ENCODE measurements at places on chromosomes 2 and 18. TPM values are rescaled to one million over a fixed set of nuclear protein-coding genes. Genes with fewer than 3 reads are reported as not detected.
A peak's percentile ranks its signal among the peaks of the same experiment; 100 is the strongest.

Gene POMC
- 9.2 TPM for total RNA-seq

Gene C2orf92
- total RNA-seq = 1.2 TPM

Gene SPEG
- 103 TPM for total RNA-seq

Gene CIB4
- not detected for total RNA-seq

Gene COLEC11
- total RNA-seq = 2.9 TPM

Gene ALK
- total RNA-seq = 0.16 TPM

Gene SERPINB4
- total RNA-seq = not detected

Gene SPATA3
- not detected for total RNA-seq

Gene CCDC85A
- 4.3 TPM for total RNA-seq

- DNase-seq = no peak
These were observed 72.3 kb downstream of the R3HDM1 start for GRCh38 chr2:135603543-135603942.

- DNase-seq = no peak
These were observed 555.2 kb downstream of the CMPK2 start for GRCh38 chr2:6310256-6311215.

GRCh38 chr18:78378403-78378802 is 601.2 kb upstream of the SALL3 start:
- DNase-seq = no peak

- DNase-seq = no peak
These were observed 118.4 kb downstream of the TWIST2 start for GRCh38 chr2:238966072-238966937.

DNA sequence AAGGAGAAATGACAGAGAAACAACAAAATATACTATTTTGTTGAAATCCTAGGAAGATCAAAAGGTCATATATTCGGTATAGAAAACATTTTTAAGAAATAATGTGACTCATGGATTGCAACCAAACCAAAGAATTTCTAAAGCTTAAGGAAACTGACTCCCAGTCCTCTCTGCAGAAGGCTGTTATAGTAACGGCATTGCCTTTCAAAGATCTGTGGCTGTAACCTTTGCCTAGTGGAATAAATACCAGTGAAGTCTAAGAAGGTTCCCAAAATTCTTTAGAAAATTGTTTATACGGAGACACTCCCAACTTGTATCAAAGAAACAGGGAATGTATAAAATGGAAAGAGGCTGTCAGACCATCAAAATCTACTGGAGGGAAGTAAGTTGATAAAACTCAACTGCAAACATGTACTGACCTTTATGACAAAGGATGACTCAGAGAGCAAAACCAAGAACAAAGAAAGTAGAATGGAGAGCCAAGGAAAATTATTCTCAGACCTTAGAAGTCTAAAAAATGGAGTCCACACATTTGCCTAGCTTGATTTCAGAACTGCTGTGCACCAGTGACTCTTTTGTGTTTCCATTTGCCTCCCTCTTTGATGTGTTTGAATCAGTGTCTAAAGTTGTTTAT is 48.6 kb upstream of the FSIP2 start:
- no peak for DNase-seq

DNA sequence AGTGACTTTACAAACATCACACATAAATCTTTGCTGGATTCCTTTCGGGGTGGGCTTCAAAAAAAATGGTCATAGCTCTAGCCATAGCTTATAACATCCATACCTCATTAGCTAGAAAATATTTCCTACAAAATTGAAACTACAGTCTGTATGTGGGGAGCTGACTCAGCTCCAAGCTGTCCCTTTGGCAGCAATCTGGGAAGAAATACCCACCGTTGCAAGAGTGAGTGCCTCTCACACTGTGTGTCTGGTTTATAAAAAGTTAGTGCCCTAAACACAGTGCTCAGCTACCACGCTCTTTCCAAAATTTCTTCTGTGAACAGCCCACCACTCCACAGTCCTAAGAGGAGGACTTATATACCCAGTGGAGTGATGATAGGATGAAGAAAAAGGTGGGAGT is 170.1 kb downstream of the RBM43 start:
- no peak for DNase-seq

DNA sequence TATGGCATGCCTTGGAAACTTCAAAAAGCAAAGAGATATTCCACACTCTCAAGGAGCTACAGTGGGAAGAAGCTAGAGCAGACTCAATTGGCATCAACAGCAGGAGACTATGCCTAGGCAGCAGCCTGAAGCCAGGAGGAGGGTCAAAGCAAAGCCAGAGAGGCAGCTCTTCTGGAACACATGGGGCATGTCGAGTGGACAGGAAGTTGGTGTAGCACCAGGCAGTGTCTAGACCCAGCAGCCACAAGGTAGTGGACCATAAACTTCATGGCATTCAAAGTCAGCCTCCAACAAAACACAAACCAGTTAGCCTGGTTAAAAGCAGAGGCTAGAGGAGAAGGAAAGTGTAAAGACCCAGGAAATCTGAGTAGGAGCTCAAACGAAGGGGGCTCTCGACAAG is 311.2 kb upstream of the PKDCC start:
- no peak for DNase-seq

DNA sequence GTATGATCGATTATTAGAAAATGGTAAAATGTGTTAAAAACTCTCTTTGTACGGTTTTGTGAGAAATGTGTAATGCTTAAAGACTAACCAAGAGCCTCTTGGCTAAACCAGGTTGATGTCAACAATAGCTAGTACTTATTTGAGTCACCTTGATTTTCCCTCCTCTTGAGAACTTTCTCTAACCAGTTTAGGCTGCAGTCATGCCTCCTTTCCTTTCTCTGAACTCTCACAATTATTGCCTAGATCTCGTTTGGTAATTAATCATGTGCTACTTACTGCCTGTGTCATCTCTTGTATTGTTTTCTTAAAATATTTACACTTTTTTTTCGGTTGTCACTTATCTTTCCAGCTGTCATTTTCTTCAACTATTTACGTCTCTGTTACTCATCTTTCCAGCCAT is 1.1 kb upstream of the EPC2 start:
- no peak for DNase-seq

DNA sequence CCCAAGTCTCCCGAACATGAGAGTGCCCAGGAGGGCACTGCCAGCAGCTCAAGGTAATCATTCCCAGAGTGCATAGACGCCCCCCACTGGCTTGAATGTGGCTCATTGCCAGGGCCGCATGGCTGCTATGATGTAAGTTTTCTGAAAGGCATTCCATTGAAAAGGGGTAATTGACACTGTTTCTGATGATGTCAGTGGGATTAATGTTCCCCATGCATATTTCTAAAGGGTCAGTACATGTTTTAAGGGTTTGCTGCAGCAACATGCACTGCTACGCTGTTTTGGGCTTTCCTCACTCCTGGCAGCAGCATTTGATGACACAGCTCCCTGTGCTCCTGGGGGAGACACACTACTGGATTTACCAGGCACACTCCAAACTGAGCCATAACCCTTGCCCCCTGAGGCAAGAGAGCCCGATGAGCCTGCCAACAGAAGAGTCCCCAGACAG is 36.7 kb downstream of the KIAA2012 start:
- peak; percentile 62 for DNase-seq

- DNase-seq = no peak
These were observed 41.2 kb downstream of the PCARE start for GRCh38 chr2:29033172-29033571.
